Upper lobe of left lung (tissue), 6 donors: ENCODE measurements at places on chromosomes 4 and X. TPM values are rescaled to one million over a fixed set of nuclear protein-coding genes. Genes with fewer than 3 reads are reported as not detected.

Gene VGLL1
- total RNA-seq, result not detected

Gene SLC35A2
- 5.2 TPM for total RNA-seq

Gene ANTXR2
- total RNA-seq, result 44.0 TPM

Gene BTC
- 7.0 TPM for total RNA-seq

Gene MAPK10
- total RNA-seq, result 89.1 TPM

Gene CC2D2A
- 19.5 TPM for total RNA-seq

Gene INTU
- 5.8 TPM for total RNA-seq

Gene RAI2
- total RNA-seq, result 20.0 TPM

DNA sequence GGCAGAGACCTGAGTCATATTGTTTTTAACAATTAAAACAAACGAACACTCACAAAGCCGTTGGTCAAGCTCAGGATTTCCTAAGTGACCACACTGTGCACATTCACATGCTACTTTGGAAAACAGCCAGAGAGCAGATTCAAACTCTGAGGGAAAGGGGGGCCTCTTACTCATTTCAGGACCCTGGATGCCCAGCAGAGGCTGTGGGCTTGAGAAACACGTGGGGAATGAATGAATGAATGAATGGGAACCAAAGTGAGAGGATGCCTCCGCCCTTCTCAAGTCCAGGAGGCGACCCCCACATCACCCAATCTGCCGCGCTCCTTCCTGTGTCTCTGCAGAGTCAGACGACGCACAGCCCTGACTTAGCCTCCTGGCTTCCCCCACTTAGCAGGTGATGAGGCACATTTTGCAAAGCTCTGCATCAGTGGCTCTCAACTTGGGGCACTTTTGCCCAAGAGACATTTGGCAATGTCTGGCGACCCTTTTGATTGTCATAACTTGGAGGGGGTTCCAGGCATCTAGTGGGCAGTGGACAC lies 76.0 kb downstream of the ABLIM2 start:
- no peak for DNase-seq

GRCh38 chrX:130097507-130098209 lies 12.6 kb downstream of the ELF4 start:
- DNase-seq, result peak; percentile 57

- no peak for DNase-seq
Measured at GRCh38 chr4:10747186-10747585, 62.6 kb upstream of the CLNK start.

DNA sequence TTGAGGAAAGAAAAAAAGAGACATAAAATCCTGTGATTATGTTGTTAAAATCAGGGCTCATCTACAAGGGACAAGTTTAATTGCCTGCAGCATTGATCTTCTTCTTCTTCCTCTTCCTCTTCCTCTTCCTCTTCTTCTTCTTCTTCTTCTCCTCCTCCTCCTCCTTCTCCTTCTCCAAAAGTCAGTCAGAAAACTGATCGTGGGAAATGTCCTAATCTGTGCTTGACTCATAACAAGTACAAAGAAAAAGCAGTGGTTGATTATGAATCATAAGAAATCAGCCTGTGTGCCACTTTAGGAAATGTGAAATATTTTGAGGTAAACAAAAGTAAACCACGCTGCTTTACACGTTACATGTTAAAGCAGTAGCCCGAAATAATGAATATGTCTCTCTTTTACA lies 2.7 kb upstream of the ATP10D start:
- no peak for DNase-seq

GRCh38 chrX:43644124-43644701 lies 11.9 kb upstream of the MAOA start:
- no peak for DNase-seq

DNA sequence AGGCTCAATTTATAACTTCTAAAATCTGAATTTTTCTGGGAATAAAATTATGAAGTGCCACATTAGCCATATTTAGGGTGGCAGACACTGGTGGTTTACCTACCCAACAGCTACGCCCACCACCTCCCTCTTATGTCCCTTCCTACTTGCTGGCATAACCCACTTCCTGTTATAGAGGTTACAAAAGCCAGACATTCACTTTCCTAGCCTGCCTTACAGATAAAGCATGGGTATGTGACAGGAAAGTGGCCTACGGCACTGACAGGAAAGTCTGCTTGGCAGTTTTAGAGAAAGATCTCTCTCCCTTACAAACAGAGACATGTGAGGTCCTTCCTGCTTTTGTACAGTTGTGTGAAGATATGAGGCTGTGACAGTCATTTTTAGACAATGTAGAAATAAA lies 12.4 kb downstream of the DDX53 start:
- DNase-seq, result no peak

- no peak for DNase-seq
Measured at GRCh38 chrX:104854188-104854587, 288.2 kb downstream of the IL1RAPL2 start.

DNA sequence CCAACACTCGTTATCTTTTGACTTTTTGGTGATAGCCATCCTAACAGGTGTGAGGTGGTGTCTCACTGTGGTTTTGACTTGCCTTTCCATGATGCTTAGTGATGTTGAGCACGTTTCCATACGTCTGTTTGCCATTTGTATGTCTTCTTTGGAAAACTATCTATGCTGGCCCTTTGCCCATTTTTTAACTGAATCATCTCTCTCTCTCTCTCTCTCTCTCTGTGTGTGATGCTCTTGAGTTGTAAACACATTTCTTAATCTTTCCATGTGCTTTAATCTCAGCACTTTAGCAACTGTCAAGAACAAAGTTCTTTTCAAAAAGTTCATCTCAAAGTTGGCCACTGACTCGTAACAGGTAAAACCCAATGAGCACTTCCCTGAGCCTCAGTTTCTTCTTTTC lies 10.5 kb downstream of the SORBS2 start:
- DNase-seq, result no peak

DNA sequence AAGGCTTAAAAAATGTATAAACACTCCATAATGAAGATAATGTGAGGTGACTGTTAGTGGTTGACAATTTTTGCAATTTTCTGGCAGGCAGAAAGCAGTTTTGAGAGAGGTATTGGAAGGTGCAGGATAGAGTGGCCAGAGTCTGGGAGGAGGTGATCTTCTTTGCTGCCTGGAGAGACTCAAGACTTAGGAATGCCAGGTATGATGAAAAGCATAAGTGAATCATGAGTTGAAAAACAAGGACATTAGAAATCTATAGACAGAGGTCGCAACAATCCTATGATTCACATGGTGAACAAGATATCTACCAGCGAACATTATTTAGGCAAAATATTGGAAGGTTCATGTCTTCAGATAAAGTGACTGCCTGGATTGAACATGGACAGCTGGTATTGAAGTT lies 118.5 kb downstream of the CFAP299 start:
- DNase-seq, result no peak

DNA sequence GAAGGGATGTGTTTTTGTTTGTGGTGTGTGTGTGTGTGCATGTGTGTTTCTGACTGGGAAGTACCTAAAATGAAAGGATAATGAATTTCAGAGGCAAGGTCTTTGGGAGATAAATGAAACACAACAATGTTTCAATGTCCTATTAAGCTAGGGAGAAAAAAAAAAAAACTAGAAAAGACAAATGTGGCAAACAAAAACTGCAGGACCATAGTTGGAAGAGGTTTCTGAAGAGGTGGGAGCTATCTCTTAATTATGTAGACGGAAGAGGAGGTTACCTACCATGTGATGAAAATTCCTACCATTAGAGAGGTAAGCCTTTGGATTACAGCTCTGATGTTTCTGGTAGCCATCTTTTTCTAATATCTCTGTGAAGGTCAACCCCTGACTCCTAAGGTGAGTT lies at the start of gene TRPC5OS:
Gene TRPC5OS (plus strand): TSS at position 301 of the 400 bp plus-strand sequence. CDS start 25,669 bp downstream, outside the sequence.
- no peak for DNase-seq

DNA sequence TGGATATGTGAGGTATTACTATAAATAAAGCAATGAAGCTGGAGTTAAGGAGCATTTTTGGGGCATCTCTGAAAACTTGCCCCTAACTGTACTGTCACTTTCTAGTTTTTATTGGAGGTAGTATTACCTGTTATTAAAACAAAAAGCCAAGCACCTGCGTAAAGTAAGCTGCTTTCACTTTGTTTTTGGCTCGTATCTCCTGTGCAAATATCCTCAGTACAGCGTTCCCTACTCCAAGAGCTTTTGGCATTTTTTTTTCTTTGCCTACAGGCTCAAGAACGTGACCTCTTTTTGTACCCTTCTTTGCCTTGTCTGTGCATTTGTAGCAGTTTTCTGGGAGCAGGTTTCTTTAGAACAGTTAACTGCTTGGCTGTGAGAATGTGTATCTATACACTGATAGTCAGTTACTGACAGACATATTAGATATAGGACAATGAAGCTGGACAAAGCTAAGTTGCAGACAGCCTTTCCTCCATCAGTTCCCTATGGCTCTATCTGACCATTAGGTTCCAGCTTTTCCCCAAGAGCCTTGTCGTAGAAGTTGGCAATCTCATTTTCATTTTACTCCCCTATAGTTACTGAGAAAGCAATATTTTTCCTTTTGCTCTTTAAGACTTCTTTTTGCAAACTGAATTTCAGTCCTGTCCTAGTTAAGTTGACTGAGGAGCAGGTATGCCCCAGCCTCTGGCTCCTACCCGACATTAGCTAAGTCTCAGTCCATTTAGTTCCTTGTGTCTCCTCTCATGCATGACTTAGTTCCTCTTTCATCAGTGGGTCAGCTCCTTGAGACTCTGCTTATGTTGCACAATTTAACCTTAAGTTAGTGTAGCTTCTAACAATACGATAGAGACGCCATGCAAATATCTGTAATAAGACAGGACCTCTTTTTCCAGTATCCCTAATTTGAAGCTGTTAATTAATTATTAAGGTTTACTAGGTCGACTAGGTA lies 71.5 kb upstream of the HPRT1 start:
- DNase-seq, result no peak

DNA sequence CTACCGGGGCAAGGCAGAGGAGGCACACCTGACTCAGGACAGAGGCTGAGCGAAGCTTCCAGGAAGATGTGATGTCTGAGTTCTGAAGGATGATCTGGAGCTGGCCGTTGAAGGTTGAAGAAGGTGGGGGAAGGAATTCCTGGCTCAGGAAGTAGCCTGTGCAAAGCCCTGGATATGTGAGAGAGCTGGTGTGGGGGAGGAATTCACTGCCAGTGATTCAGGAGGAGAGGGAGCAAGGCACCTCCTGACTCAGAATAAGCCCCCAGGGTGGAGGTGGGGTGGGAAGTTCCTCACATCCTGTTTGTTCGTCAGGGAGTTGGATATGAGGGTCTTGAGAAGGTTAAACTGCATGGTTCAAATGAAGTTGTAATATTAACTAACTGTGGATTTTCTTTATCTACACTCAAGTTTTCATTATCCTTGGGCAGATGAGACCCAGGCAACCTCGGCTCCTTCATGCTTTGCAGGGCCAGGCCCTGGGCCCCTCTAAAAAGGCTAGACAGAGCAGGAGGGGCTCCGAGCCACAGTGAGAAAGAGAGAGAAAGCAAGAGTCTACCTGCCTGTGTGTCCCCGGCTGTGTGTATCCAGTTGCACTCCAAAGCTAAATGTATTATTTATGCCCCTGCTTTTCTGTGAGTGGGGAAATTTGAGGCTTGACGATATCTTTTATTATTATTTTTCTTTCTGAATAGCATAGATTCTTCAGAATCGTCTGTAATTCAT lies 7.1 kb downstream of the NHSL2 start:
- DNase-seq, result no peak

- DNase-seq, result no peak
Measured at GRCh38 chr4:26105337-26105736, 191.3 kb downstream of the SMIM20 start.

DNA sequence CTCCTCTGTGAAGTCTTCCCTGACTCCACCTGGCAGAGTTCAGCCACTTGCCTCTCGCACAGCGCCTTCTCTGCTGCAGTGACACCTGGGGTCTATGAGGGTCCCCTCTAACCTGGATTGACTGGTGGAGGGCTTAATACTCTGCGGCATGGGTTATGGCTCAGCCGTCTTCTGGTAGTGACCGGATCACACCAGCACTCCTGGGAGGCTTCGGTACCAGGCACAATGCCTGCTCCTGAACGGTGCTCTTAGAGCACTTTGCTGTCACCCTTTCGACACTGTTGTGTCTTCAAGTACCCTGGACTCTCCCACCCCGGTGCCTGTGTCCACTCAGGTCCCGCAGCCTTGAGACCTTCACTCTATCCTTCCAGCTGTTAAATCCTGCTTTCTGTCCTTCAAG lies 50.0 kb downstream of the C4orf50 start:
- no peak for DNase-seq

DNA sequence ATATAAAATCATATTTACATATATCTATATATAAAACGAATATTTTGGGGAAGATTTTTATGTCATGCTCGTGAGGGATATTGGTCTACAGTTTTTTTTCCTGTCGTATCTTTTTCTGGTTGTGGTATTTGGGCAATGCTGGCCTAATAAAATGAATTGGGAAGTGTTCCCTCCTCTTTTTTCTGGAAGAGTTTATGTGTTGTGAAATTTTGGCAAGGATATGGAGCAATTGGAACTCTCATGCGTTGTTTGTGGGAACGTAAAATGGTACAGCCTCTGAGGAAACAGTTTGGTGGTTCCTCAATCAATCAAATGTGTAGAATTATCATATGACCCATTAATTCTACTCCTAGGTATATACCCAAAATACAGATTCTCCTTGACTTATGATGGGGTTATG lies 69.8 kb downstream of the ZNF182 start:
- no peak for DNase-seq

DNA sequence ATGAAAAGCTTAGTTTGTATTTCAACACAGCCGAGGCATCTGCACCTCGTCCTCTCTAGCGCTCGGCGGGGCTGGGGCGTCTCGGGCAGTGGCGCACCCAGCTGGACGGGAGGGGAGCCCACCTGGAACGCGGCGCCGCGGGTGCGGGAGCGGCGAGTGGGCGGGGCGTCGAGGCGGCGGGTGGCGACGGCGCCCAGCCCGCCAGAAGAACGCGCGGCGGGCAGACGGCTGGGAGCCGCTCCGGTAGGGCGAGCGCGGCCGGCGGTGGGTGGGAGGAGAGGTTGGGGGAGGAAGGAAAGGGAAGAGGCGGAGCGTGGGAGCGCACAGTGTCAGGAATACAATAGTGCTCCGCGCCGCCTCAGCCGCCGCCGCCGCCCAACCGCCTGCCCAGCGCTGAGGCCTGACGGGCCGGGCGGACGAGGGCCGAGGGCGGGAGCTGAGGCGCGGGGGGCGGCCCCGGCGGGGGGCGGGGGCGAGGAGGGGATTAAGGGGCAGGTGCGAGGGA lies at the start of gene JADE3:
Gene JADE3 (plus strand): TSS at position 324 of the 505 bp plus-strand sequence. CDS start 72,474 bp downstream, outside the sequence.
- DNase-seq, result peak; percentile 78

- DNase-seq, result peak; percentile 71
Measured at GRCh38 chr4:8247047-8247930, 22.3 kb upstream of the HTRA3 start.

GRCh38 chr4:56976283-56976836 lies 1.0 kb downstream of the NOA1 start:
- peak; percentile 31 for DNase-seq

DNA sequence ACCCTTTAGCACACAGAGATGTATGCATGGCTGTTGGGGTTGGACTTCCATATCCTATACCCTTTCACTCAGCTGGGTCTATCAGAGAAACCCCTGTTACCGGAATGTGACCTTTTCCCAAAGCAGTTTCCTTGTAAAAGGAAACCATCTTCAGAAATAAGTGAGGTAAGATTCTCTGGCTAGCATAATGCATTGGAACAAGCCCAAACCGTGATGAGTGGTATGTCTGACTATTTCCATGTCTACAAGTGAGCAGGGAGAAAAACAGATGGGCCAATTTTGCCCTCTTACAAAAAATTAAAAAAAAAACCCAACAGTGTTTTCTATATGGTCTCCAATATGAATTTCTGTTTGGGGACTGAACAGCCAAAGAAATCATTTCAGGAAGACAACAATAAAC lies 283.9 kb downstream of the SMARCA1 start:
- DNase-seq, result no peak

GRCh38 chr4:120158046-120158445 lies 91.4 kb upstream of the MAD2L1 start:
- DNase-seq, result no peak

- DNase-seq, result no peak
Measured at GRCh38 chrX:45154033-45154360, 46.7 kb downstream of the DIPK2B start.
